ENCODE measurements at places on chromosomes 13 and 19. TPM values are rescaled to one million over a fixed set of nuclear protein-coding genes. Genes with fewer than 3 reads are reported as not detected.

The EEF2 gene
- total RNA-seq = 2,351 TPM

The ZNF587 gene
- 44.0 TPM for total RNA-seq

The MADCAM1 gene
- total RNA-seq = 0.44 TPM

The C19orf81 gene
- total RNA-seq = 1.1 TPM

GRCh38 chr19:14048443-14049153 lies 13.3 kb downstream of the PALM3 start:
- peak; percentile 35 for DNase-seq

GRCh38 chr19:35754370-35755130 lies 2.3 kb downstream of the HSPB6 start:
- DNase-seq = no peak

GRCh38 chr19:17156947-17157302 lies 58.2 kb upstream of the USE1 start:
- DNase-seq = no peak

DNA sequence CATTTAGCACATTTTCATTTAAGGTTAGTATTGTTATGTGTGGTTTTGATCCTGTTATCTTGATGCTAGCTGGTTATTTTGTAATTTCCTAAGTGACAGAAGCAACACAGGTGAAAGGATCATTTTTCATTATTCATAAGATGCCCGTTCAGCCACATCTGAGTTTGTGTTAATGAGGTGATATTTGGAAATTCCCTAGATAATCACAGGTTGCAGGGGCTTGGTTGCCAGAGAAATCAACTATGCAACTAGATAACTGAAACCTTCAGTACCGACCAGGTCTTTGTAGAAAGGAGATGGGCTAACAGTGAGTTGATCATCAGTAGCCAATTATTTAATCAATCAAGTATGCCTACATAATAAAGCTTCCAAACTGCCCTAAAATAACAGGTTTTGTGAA lies 121.3 kb upstream of the UFM1 start:
- no peak for DNase-seq

DNA sequence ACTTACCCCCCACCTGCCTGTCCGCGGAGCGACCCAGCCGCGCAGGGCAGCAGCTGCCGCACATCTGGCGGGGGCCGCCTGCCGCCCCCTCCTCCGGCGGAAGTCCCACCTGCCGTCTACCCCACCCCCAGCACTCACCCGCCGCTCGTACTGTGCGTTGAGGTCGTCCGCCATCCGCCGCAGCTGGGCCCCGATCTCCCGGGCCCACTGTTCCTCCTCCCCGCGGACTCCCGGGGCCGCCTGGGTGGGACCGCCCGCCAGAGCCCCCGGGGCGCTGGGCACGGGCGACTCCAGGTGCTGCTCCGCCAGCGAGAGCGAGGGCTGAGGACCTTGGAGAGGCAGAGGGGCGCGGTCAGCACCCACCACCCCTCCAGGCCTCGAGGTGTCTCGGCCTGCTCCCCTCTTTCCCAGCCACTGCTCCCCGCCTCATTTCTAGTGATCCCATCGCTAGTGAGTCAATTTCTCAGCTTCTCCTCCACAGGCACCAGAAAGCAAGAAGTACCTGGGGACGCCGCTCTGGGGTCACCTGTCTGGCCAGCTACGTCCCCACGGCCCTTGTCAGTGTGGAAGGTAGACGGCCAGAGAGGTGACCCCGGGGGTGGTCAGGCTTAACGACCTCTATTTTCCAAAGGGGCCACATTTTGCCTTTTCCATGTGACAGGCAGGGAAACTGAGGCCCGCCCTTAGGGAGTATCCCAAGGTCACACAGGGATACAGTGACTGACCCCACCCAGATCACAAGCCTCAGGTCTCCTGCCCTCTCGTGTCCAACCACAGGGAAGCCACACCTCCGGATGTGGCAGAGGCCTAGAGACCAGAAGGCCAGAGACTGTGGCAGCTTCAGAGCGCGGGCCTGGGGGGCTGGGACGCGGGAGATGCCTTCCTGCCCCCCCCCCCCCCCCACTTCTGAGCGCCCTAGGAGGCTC lies 4.3 kb downstream of the BBC3 start:
- peak; percentile 54 for DNase-seq

The ANKRD24 gene
- 0.18 TPM for total RNA-seq

The ZNF229 gene
- total RNA-seq = 6.0 TPM

The CDX2 gene
- total RNA-seq = not detected

- DNase-seq = peak; percentile 52
These were observed 63.4 kb upstream of the C1QTNF9B start for GRCh38 chr13:23960566-23961156.

GRCh38 chr13:107456431-107456830 lies 758.9 kb downstream of the LIG4 start:
- peak; percentile 51 for DNase-seq

The PDE4A gene
- 10.0 TPM for total RNA-seq

GRCh38 chr13:20526664-20527063 lies 1.0 kb upstream of the CRYL1 start:
- DNase-seq = peak; percentile 51

DNA sequence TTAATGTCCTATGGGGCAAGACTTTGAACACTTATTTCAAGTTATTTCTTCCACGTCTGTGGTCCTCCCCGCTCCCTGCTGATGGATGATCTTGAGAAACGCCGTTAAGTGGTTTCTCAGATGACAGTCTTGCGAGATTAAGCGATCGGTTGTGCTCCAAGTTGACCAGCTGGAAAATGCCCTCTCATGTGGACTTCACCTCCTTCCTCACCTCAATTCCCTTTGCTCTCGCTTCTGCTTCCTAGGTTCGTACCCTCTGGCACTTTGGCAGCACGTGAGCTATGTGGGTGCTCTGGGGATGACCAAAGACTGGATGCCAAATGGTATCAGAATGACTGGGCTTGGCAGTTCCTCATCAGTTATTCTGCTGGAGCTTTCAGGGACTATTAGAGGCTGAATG lies 480.0 kb downstream of the ZNF536 start:
- no peak for DNase-seq

The OXGR1 gene
- total RNA-seq = not detected

The LRFN3 gene
- total RNA-seq = 17.3 TPM

The SIRT2 gene
- total RNA-seq = 47.6 TPM

GRCh38 chr13:54226876-54227275 lies 1198.3 kb downstream of the OLFM4 start:
- no peak for DNase-seq

- peak; percentile 49 for DNase-seq
These were observed 1.3 kb downstream of the ZNF175 start for GRCh38 chr19:51572410-51572809.

The LGALS4 gene
- total RNA-seq = not detected

The NPHS1 gene
- not detected for total RNA-seq

The FLT1 gene
- 178 TPM for total RNA-seq

GRCh38 chr19:39602224-39602623 lies at the start of gene LGALS13:
Gene LGALS13 (plus strand): TSS chr19:39602524. CDS start chr19:39602569, 45 bp downstream.
- no peak for DNase-seq

GRCh38 chr19:35471946-35472345 lies 18.3 kb downstream of the KRTDAP start:
- DNase-seq = no peak

DNA sequence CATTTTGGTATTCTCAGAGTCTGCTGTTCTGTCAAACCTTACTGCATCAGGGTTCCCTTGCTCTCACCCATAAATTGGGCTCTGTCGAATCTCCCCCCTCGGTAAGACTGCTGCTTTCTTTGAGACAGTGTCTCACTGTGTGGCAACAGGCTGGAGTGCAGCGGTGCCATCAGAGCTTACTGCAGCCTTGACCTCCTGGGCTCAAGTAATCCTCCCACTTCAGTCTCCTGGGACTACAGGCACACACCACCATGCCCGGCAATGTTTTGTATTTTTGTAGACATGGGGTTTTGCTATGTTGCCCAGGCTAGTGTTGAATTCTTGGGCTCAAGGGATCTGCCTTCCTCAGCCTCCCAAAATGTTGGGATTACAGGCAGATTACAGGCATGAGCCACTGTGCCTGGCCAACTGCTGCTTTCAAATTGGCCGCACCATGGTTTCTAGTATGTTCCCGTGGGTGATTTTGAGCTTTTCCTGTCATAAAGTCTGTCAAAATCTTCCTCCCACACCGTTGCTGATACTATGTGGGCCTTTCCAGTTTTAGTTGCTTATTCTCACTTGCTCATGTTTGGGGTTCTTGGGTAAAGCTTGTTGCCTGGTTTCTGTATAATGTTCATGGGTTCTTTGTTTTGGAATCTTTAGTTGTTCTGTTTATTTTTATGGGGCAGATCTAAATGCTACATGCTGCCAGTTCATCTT lies 10.6 kb downstream of the RFC3 start:
- DNase-seq = no peak

The SPTBN4 gene
- not detected for total RNA-seq

DNA sequence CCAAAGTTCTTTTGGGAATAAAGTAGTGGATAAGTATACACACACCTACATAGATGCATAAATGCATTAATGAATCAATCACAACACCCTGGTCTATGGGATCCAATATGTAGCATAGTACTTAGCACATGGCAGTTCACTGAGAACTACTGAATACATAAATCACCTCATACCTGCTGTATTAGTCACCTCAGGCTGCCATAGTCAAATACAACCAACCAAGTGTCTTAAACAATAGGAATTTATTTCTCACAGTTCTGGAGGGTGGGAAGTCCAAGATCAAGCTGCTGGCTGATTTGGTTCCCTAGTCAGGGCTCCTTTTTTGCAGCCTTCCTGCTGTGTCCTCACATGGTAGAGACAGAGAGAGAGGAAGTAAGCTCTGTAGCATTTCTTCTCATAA lies 228.2 kb downstream of the NHLRC3 start:
- no peak for DNase-seq

The FBXO17 gene
- total RNA-seq = 23.8 TPM

DNA sequence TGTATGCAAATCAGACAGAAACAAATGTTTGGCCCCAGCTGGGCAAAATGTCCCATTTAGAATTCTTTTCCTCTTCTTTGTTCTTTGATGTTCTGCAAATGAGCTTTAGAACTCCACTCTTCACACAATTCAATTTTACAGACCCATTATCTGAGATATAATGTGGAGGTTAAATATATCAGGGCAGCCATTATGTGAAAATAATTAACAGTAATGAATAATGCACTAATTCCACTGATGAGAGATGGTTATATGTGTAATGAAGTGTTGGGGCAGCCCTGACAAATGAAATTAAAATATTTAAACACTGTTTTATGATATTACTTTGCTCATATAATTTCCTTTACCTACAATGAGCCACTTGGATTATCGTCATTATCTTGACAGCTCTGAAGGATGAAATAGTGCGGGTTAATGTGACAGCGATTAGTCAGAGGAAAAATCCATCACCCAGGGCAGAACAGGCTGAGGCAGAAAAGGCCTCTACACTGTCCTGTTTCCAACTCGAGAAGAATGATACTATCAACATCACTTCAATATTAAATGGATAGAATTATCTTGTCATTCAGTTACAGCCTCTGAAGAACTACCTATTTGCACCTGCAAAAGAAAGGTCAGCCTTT lies 321.1 kb downstream of the RBM26 start:
- DNase-seq = no peak
